ENCODE measurements at places on chromosomes 12 and 14. TPM values are rescaled to one million over a fixed set of nuclear protein-coding genes. Genes with fewer than 3 reads are reported as not detected.

DNA sequence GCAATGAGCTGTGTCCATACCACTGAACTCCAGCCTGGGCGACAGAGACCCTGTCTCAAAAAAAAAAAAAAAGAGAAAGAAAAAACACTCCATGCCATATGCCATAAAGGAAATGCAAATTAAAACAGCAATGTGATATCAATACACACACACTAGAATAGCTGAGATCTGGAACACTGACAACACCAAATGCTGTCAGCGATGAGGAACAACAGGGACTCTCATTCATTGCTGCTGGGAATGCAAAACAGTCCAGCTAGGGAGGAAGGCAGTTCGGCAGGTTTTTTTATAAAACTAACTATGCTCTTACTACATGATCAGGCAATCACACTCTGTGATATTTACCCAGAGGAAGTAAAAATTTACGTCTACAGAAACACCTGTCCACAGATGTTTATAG is 3.4 kb upstream of the ABCB9 start:
- DNase-seq = no peak

- DNase-seq = no peak
These were observed 410.2 kb downstream of the APAF1 start for GRCh38 chr12:99055299-99055698.

The LTBP2 gene
- total RNA-seq = 26.7 TPM

DNA sequence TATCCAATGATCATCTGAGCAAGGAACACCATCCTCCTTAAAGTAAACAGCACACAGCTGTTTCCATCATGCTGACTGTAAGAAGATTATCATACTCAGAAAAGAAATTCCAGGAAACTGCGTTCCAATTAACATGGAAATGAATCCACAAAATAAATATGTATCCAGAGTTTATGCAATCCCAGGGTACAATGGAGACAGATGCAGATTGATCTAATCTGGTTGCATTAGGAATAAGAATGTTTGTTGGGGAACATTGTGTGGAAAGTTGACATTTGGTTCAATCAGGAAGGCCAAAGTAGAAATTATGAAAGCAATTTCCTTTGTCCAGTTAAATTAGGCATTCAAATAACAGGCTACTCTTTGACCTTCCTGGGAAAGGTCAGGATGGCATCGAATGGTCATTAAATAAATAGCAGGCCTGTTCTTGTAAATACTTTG is 236.9 kb upstream of the AMIGO2 start:
- no peak for DNase-seq

DNA sequence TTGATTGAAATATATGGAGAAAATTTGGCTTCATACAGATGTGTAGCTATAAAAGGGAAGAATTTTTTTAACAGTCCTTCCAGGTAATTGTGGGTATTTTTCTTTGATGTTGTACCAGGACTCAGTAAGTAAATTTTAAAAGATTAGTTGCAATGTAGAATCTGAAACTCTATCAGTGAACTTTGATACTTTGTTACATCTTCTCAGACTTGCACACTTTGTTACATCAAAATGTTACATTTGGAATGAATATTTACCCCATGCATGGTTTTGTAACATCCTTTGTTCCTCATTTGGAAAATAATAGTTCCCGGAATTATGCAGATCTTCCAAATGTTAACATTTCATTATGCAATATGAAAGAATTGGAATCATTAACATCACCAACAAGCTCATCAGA is 13.8 kb downstream of the MTHFD1 start:
- no peak for DNase-seq
